HS-27A (cell line): ENCODE measurements at places on chromosomes 16 and 17.

GRCh38 chr17:40113907-40114245 is 7.9 kb upstream of the MSL1 start:
- no peak for DNase-seq

GRCh38 chr16:89040861-89041570 is 52.6 kb upstream of the ACSF3 start:
- no peak for DNase-seq

GRCh38 chr16:533391-534123 is 6.0 kb downstream of the CAPN15 start:
- no peak for DNase-seq

GRCh38 chr17:6244253-6244652 is 174.1 kb downstream of the WSCD1 start:
- no peak for DNase-seq

GRCh38 chr17:43015579-43015978 is 6.6 kb downstream of the VAT1 start:
- DNase-seq = no peak

GRCh38 chr16:88527937-88528743 is 42.1 kb upstream of the ZC3H18 start:
- DNase-seq = no peak

- no peak for DNase-seq
Observed at GRCh38 chr17:60817192-60817591, 139.5 kb downstream of the BCAS3 start.

DNA sequence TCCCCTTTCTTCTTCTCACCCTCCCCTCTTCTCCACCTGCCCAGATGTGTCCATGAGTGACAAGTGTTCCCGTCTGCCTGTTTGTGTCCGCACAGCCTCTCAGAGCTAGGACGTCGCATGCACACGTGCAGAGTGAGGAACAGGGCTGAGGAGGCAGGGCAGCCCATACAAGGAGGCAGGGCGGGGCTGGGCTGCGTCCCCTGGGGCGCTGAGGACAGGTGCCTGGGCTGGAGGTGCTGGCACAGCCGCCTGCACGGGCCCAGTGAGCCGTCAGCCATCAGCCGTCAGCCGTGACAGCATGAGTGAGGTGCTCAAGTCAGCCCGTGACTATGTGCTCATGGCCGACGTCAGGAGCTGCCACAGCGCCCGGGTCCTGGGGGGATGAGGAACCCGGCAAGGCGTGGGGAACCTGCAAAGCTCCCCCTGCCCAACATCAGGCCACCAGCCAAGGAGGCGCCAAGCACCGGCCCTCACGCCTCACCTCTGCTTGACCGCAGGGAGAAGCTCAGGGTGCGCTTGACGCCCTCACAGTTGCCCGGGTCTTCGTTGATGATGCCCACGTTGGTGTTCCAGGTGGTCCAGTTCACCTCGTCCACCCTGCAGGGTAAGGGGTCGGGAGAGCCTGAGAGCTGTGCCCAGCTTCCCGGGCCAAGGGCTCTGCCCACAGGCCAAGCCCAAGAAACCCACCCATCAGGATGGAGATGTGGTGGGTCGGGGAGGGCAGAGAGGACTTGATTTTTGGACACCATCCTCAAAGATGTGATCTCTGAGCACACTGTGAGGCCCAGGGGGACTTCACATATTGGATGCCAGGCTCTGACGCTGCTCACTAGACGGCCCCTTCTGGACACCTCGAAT is 13.7 kb upstream of the TRPV3 start:
- DNase-seq = no peak

DNA sequence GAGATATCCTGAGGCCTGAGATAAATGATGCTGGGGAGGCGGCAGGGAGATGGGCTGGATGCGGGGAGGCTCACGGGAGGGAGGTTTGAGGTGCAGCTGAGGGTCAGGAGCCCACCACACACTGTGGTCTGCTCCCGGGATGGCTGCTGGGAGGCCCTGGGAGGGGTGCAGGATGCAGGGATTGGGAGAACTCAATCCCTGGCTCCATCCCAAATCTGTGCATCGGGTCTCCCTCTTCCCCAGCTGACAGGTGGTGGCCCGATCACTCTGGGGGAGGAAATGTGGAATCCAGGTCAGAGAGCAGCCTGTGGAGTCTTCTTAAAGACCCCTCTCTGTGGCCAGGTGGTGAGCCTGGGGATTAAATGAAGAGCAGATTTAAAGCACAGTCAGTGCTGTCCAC is 12.0 kb downstream of the PHB1 start:
- DNase-seq = no peak

DNA sequence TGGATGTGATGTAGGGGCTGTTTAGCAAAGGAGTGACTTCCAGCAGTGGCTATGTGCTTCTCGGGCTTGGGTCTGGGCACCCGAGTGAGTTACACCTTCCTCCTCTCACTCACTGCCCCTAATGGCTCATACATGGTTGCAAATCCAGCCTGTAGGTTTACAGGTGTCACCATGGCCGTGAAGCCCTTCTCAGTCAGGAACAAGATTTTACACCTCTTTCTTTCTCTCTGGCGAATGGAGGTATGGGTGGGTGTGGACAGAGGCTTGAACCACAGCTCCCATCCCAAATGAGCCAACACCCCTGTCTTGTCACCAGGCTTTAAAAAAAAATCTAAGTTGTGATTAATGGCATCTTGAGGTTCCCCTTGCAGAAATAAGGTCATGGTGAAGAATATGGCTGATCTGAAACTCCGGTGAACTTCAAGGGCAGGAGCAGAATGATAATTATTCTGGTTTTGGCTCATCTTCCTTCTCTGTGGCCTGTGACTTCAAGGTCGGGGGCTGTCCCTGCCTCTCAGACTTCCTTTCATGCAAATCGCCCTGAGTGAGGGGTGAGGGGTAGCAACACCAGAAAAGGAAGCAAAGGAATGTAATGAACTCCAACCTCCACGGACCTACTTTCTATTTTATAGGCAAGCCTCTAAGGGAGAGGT is 331.2 kb downstream of the MAF start:
- no peak for DNase-seq

DNA sequence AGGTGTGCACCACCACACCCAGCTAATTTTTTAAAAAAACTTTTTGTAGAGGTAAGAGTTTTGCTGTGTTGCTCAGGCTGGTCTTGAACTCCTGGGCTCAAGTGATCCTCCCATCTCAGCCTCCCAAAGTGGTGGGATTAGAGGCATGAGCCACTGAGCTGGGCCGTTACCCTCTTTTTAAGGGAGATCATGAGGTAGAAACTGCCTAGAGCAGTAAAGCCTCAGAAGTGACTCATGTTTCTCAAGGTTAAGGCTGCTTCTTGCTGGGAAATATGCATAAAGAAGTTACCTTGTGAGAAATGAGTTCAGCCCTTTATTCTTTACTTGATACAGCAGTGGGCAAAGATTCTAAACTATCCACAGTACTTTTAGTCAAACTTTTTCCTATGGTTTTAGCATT is 38.2 kb downstream of the GRB2 start:
- DNase-seq = no peak

DNA sequence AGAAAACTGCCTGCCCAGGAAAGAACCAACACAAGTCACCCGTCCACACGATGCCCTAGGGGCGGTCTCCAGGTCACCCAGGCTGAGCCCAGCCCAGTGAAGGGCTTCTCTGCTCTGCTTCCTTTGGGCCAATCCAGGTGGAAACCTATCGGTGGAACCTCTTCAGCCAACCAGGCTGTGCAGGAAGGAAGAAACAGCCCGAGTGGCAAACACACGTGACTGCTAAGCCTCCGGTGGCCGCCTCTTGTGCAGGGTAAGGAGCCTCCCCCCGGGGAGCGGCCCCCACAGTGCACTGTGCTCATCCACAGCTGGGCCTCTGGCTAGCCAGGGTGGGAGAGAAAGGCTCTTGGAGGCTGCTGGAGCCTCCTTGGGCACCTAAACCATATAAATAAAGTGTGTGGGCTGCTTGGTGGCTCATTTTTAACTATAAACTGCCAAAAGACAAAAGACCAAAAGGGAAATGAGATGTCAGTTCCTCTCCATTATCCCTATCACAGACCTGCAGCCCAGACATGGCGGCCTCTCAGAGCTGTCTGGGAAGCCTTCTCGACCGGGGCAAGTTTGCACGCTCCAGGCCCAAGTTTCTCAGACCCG is 2.4 kb downstream of the RTN4RL1 start:
- no peak for DNase-seq

- peak; percentile 20 for DNase-seq
Observed at GRCh38 chr16:57091975-57092785, at the start of gene CPNE2. Gene CPNE2 (plus strand): TSS chr16:57092583. CDS start chr16:57110743, 18,160 bp downstream.

GRCh38 chr16:89319886-89320781 is 102.6 kb downstream of the ZNF778 start:
- DNase-seq = peak; percentile 51

GRCh38 chr16:29991571-29991904 is 3.9 kb downstream of the HIRIP3 start:
- DNase-seq = no peak

DNA sequence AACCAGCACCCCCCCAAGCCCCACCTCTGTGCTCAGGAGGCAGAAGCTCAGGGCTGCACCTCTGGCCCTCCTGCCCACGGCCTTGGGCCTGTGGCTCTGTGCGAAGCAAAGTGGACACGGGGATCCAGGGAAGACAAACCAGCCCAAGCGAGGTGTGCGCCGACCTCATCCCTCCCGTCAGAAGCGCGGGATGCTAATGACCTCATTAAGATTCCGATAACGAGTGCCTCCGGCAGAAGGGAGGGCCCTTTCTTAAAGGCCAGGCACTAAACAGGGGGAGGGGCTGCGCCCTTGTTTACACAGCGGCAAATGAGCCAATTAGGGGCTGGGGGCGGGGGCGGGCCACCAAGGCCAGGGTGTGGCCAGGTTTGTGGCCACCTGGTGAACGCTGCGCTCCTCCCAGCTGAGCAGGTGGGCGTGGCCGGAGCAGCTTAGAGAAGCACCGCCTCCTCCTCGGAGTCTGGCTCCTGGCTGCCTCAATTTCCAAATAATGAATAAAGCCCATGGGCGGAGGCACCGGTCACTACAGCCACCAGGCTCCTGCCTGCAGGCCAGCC is 3.2 kb downstream of the CBX4 start:
- DNase-seq = no peak

DNA sequence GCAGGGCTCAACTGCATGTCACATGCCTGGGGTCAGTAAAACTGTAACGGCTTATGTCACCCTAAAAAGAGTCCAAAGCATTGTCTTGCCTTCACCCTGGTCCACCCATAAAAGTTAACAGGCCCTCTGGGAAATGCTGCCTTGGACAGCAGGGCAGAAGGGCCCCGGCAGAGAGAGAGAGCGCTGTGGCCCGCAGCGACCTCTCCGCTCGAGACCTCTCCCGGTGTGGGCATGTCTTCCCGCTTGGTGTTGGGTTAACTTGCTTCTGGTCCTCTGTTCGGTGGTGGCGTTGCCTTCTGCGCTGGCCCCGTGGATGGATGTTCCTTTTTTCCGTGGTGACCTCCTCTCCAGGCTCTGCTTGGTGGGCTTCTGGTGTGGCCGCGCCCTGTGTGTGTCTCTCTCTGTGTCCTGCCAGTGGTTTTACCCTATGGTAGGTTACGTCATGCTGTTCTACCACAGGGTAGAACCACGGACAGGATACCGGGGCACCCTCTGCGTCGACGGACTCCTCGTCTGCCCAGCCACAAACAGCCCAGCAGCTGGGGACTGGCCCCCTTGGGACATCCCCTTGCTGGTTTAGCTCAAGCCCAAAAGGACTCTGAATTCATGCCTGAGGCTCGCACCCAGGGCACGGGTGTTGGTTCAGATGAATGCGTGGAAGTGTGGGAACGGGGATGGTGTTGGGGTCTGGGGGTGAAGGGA is 18.3 kb upstream of the CLEC18A start:
- no peak for DNase-seq

- DNase-seq = no peak
Observed at GRCh38 chr16:22912654-22913053, 98.7 kb downstream of the HS3ST2 start.

- DNase-seq = no peak
Observed at GRCh38 chr16:680625-680945, 375 bp downstream of the STUB1 start.

DNA sequence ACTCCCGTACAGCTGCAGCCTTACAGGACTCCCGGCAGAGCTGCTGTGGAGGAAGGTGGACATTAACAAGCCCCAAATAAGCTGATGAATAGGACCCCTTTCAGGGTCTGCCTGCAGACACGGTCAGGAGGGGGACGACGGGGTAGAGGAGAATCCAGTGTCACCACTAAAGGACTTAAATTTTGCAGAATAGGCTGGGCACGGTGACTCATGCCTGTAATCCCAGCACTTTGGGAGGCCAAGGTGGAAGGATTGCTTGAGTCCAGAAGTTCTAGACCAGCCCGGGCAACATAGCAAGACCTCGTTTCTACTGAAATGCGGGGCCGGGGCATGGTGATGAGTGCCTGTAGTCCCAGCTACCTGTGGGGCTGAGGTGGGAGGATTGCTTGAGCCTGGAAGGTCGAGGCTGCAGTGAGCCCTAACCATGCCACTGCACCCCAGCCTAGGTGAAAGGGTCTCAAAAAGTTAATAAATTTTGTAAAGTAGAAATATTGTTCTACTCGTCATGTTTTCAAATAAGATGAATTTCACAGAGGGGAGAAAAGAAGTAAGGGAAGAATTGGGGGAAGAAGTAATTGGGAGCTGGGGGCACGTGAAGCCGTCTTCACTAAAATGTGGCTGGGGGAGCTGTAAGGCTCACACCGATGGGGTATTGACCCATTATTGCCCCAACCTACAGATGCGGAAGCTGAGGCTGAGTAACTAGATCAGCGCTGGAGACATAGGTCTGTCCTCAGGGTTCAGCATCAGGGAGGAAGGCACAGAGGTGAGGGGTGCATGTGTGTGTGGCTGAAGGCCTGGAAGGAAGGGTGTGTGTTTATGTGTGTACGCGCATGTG is 4.7 kb downstream of the LITAFD start:
- DNase-seq = no peak

DNA sequence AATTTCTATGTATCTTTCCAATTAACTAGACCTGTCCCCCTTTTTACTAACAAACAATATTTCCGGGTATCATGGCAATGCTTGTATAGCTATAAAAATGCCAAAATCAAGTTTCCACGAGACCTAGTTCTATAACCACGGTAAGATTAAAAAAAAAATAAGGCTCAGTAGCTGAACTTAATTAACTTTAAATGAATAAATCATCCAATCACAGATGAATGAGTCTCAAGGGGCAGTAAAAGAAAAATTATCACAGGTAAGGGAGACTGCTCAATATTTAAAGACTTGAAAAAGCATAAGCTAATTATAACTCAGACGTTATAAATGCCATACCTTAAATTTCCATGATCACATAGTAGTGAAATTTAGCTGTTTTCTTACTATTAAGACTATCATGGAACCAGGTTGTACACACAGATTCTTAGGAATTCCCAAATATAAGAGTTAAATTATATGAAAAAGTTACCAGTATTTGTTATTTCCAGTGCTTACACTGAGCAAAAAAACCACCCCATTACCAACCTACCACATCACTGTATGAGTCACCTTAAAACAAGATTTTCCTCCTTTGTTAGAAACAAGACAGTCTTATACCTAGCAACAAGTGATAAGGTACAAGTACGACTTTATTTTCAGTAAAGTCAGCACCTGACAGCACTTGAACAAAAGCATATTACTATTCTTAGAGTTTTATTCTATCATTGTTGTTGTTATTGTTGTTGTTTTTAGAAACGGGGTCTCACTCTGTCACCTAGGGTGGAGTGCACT is 20.6 kb downstream of the SSH2 start:
- DNase-seq = no peak

DNA sequence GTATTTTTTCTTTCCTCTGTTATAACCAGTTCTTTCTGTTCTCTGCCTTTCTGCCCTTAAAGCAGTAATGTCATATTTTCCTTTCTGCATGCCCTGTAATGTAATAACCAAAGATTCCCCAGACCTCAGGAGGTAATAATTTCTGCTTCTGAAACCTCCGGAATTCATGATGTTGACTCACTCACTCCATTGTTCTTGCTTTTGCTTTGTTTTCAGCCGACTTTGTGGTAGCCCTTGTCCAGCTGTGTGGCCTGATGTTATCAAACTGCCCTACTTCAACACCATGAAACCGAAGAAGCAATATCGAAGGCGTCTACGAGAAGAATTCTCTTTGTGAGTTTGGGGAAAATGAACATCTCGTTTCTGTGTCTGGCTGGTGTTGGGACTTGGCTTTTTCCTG is 55.9 kb downstream of the CDK12 start:
- DNase-seq = no peak
